Pulmonary artery endothelial cell (primary cell): ENCODE measurements at places on chromosomes 7 and 10. TPM values are rescaled to one million over a fixed set of nuclear protein-coding genes. Genes with fewer than 3 reads are reported as not detected.

The COL13A1 gene
- total RNA-seq = 33.6 and 68.0 TPM in 2 replicates

GRCh38 chr7:47314728-47315607 lies 266.9 kb downstream of the TNS3 start:
- DNase-seq = no peak

DNA sequence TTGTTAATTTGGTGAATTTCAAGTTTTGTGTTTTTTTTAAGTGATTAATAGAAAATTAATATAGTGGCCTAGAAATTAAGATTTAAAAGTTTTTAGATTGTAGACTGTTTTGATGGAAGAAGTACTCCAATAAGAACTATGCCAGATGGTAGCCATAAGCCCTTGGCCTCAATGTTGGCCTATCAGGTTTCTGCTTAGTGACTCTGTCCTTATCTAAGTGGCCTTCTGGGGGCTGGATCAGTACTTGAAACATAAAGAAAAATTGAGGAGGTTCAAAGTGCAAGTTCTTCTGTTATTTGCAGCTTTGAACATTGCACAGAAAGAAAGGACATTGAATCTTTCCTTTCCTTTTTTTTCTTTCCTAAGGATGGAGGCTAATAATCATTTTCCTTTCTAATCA lies 9.9 kb downstream of the CCDC126 start:
- no peak for DNase-seq

GRCh38 chr7:134902058-134902457 lies 84.2 kb upstream of the AGBL3 start:
- no peak for DNase-seq

The POM121L12 gene
- not detected in 2 replicates for total RNA-seq

GRCh38 chr7:24831240-24831639 lies 74.0 kb upstream of the GSDME start:
- no peak for DNase-seq

- DNase-seq = no peak
Measured at GRCh38 chr10:16544099-16544498, 22.4 kb upstream of the C1QL3 start.

The WDR86 gene
- not detected in 2 replicates for total RNA-seq

- DNase-seq = no peak
Measured at GRCh38 chr7:15397159-15397550, 164.7 kb downstream of the AGMO start.

The RBP3 gene
- not detected in 2 replicates for total RNA-seq

GRCh38 chr7:50703654-50704053 lies 79.0 kb downstream of the GRB10 start:
- no peak for DNase-seq

DNA sequence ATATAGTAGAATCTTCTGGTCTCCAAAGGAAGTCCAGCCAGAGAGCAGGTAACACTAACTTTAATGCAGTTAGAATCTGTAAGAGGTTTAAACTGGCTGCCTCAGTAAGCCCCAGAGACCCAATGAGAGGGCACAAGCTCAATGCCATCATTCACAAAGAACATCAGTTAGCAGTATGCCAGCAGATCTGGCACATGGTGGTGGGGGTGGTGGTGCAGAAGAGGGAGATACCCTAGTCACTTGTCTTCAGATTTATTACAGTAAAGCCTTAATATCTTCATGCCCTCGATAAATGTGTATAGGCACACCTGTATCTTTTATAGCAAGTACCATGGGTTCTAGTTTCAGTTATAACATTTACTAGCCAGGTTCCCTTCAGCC lies 86.2 kb downstream of the SORBS1 start:
- no peak for DNase-seq

GRCh38 chr7:146094356-146094755 lies 22.2 kb upstream of the CNTNAP2 start:
- DNase-seq = no peak

The SLC18A3 gene
- total RNA-seq = not detected in 2 replicates

DNA sequence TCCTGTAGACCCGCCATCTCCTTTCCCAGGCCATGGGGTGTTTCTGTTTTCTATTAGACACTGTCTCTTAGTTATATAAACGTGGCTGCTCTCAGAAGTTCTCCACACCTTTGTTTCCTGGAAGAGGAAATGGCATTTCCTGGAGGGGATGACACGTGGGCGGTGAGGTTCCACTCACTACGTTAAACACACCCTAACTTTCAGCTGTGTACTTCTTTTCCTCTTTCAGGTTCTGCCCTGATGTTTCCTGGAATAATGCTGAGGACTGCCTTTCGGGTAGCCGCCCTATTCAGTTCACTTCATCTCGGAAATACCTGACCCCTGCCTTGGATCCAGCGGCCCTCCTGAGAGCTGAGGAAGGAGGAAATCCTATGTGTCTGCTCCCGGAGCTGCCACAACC lies 3.4 kb upstream of the PRKCQ start:
- DNase-seq = no peak

- no peak for DNase-seq
Measured at GRCh38 chr10:128993911-128994538, 473.0 kb upstream of the MGMT start.

The AMPH gene
- 0.04 and 0.07 TPM in 2 replicates for total RNA-seq

The NAT16 gene
- total RNA-seq = not detected in 2 replicates

The PAPOLB gene
- total RNA-seq = 0.04 and 0.07 TPM in 2 replicates

DNA sequence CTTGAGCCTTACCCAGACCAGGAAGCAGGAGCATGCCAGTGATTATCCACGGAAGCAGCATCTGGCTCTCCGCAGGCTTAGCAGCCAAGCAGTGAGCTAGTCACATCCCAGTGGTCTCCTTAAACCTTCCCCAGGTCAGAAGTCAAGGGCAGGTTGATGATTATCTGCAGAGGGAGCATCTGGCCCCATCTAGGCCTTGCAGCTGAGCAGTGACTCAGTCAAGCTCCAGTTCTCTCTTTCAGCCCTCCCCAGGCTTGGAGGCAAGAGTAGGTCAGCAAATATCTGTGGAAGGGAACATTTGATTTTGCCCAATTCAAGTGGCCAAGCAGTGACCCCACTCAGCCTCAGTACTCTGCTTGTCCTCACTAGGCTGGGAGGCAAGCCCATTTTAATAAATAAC lies 61.6 kb downstream of the ANKRD7 start:
- no peak for DNase-seq

- DNase-seq = no peak
Measured at GRCh38 chr10:32367793-32368453, 21.0 kb upstream of the EPC1 start.

DNA sequence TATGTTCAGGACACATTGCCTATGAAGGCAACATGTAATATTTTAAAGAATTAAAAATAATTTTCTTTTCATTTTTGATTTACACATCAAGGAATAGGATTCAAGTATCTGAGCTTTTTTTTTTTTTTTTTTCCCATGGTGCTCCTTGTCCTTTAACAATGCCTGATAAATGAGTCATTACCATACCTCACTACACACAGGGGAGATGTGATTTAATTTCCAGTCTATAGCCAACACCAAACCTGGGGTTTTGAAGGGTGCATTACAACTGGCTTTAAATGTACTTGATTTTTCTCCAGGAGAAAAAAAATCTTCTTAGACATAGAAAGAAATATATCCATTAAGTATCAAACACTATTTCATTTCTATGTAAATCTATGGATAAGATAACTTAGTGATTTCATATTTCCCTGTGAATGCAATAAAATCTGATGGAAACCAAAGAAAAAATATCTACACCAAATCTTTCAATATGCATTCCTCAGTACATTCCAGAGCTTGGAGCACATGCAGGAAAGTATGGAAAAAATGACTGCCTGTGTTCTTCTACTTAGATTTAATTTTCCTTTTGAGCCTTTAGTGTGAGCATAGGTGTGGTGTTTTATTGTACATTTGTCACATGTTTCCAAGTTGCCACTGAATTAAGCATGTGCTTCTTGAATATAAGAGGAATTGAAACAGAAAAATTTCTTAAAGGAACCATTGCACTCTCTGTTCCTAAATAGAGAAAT lies 204.8 kb upstream of the MEOX2 start:
- no peak for DNase-seq

- DNase-seq = no peak
Measured at GRCh38 chr10:28366994-28367393, 64.1 kb upstream of the MPP7 start.

DNA sequence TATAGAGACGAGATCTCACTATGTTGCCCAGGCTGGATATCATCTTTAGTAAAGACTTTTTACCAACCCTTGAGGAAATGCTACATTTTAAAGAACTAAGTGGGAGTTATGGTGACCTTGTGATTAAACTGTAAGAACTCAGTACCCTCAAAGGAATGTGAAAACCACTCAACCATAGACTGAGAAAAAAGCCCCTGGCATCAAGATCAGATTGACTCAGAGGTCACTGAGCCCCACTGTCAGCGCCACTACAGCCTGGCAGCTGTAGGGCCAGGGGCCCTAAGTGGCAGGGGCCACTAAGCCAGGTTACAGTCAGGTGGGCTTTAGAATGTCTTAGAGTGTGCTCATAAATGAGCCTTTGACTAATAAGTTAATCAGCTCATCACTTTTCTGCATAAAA lies 55.9 kb downstream of the APBB1IP start:
- DNase-seq = no peak

DNA sequence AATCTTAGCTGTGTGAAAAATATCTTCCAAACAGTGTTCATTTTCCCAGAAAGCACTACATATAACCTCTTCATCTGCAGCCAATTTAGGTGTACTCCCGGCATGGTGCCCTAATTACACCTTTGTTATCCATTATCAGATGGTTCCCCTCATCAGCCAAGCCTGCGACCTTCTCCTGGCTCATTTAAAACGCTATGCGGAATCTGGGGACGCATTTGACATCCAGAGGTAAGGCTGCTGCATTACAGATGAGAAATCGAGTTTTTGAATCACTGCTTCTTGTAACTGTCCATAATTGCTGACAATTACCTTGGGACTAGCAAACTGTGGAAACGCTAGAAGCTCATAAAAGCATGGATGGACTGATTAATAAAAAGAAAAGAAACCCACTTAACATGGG lies 109.5 kb downstream of the PARP12 start:
- DNase-seq = no peak

- DNase-seq = no peak
Measured at GRCh38 chr10:97002670-97003069, 170.6 kb downstream of the LCOR start.

DNA sequence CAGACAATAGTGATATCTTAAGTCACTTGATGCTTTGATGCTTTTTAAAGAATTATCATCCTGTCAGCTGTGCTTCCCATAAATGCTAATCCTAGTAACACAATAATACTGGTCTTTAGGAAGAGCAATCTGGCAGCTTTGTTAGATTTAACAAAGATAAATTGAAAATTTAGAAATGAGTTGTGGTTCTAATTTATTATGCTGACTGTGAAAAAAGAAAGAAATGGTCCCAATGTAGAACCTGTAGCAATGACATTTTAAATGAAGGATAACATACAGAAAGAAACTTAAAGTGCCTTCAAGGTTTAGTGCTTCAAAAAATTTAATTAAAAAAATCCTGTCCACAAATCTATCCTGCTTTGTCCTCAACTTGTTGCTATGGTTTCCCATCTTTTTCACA lies 81.6 kb upstream of the HGF start:
- DNase-seq = no peak

DNA sequence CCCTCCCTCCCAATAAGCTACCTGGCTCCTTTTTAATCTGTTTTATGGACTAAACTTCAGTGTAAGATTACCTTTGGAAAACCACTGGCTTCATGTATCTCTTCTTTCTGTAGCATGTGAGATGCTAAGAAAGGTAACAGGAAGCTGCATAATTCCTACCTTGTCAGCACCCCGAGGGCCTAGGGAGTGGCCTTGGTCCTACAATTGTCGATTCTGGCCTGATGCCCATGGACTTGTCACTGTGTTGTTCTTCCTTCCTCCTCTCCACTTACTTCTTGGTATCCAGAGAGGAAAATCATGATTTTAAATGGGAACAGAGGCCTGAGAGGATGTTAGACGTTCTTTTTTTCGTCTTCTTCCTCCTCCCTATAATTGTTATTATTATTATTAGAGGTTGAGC lies 42.9 kb upstream of the PDZD8 start:
- no peak for DNase-seq

- DNase-seq = no peak
Measured at GRCh38 chr7:16465469-16466361, at the start of gene SOSTDC1. TSS of gene SOSTDC1 (minus strand) at chr7:16465738. CDS start at chr7:16465668, 70 bp downstream.

GRCh38 chr10:117543225-117544003 lies 868 bp downstream of the EMX2 start:
- no peak for DNase-seq

- no peak for DNase-seq
Measured at GRCh38 chr10:58210160-58210559, 57.5 kb downstream of the IPMK start.

GRCh38 chr10:1507436-1507835 lies 229.9 kb downstream of the ADARB2 start:
- no peak for DNase-seq

DNA sequence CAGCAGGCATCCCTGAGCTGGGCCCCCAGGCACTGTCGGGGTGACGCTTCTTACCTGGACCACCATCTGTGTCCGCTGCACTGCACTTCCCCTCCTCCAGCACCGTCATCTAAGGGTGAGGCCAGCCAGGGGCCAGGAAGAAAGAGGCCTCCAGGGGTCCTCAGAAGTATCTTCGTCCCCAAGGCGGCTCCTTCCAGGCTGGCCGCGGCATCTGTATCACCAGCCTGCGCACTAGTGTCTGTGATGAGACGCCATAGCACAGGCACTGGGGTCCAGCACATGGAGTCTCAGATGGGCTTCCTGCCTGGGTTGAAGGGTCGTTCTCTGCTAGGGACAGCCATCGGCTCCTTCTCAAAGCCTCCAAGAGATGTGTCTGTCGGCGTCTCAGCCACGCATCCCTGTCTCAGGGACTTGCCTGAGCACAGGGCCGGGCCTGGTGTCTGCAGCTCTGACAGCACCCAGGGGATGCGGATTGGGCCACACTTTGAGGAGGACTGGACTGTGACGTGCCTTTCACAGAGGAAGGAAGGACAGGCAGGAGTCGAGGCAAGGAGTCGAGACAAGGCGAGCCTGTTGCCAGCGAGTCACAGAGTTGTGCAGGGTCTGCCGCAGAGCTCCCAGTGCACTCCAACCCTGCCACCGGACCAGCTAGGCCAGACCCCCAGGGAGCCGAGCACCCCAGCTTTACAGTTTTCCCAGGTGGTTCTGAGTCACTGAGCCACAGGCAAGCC lies 101.5 kb upstream of the DIP2C start:
- no peak for DNase-seq
